ENCODE measurements at places on chromosomes 2 and 18.

- no peak for DNase-seq
Measured at GRCh38 chr2:28692411-28692810, 59.2 kb upstream of the PPP1CB start.

- DNase-seq, result no peak
Measured at GRCh38 chr2:178275600-178275999, 81.3 kb downstream of the OSBPL6 start.

GRCh38 chr2:238158509-238159070 is at the start of gene ERFE:
Gene ERFE (plus strand): TSS chr2:238158970. CDS start chr2:238159008, 38 bp downstream.
- peak; percentile 81 for DNase-seq

DNA sequence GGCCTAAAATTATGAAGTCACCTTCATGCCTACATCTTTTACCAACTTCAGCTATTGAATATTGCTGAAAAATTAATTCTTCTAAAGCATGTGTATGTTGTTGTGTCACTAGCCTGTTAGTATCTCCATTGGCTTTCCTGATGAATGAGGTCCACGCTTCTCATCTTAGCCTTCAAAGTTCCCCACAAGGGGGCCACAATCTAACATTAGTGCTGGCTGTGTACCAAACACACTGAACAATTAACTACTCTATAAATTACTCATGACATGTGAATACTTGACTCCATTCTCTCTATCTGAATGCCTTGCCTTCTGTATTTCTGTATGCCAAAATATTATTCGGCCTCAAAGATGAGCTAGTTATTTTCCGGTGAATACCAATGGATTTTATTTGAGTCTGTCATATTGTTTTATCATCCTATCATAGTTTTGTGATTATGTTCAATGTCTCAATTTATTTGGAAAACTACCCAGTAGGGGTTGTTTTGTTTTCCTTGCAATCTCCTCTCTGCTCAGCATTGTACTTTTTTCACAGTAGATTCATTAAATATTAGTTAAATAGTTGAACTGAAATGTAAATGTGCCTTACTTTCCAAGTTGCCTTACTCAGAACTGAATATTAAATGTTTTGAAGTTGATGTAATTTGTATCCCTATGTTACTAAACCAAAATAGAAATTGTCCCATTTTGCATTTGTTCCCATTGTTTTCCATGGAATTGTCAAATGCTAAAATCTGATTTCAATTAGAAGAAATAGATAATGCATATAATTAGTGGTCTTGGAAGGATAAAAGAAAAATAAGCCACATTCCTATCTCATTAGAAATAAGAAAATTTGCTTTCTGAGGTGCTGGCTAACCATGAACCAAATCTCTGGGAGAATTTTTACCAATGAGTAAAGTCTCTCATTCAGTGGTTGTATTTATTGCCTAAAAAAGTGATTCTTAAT is 208.4 kb upstream of the COL3A1 start:
- peak; percentile 71 for DNase-seq

GRCh38 chr2:37895140-37895539 is 29.9 kb upstream of the RMDN2 start:
- no peak for DNase-seq

DNA sequence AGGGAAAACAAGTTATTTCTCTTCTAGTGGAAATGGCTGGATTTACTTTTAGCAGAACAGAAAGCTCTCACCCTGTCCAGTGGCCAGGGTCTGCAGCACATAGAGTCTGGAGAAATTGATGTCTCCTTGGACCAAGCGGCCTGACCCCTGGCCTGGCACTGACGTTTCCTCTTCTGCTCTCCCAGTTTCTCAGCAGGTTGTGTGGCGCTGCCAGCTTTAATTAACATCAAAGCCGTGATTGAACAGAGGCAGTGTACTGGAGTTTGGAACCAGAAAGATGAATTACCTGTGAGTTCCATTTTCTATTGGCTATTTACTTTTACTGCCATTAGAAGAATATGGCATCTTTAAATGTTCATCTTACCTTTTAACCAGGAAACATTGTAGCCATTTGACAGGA is 20.9 kb downstream of the CD8A start:
- DNase-seq, result no peak

- no peak for DNase-seq
Measured at GRCh38 chr18:43531438-43531837, 254.1 kb upstream of the SYT4 start.

DNA sequence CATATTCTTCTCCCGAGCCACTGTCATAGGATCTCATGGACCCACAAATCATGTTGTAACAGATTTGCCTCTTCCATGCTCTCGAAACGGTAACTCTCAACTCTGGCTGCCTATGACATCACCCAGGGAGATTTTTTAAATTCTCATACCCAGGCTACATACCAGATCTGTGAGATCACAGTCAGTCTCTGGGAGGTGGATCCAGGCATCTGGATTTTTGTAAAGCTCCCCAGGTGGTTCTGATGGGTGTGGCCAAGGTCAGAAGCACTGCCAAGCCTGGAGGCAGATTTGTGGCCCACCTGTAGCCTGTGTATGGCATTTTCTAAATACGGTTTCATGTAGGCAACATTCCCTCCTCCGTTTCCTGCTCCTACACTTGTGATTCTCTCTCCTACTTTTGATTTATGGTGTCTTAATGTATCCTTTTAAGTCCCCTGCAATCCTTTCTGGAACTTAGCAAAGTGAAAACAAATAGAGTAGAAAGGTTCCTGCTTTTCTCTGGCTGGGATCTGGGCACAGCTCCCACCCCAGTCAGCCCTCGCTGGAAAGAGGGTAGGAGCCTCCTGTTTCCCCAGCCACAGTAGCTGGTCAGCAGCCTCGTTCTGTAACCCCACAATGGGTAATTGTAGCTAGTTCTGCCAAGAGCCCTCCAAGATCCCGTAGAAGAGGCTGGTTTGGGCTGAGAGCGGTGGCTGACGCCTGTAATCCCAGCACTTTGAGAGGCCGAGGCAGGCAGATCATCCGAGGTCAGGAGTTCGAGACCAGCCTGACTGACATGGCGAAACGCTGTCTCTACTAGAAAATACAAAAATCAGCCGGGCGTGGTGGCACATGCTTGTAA is 96.2 kb downstream of the KLHL29 start:
- no peak for DNase-seq

GRCh38 chr18:34480162-34480700 is 229.9 kb upstream of the DTNA start:
- DNase-seq, result no peak

DNA sequence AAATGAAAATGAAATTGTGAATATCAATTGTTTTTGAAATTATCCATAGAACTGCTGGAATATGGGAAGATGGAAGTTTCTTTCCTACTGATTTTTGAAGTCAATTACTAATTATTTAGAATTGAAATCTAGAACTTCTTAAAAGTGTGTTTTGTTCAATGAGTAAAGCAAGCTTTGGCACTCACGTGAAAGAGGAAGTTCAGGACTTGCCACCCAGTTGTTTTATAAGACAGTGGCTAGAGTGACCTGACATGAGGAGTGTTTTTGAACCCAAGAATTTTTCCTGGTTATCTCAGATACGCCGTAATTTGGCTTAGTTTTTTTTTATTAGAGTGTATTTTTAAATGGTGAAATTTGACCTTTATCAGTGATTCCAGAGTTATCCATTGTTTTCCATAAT is 3.5 kb downstream of the MXD1 start:
- DNase-seq, result no peak

GRCh38 chr2:171754254-171754939 is 67.1 kb downstream of the DYNC1I2 start:
- no peak for DNase-seq

GRCh38 chr2:226117510-226118065 is 682.0 kb downstream of the IRS1 start:
- no peak for DNase-seq

- DNase-seq, result no peak
Measured at GRCh38 chr2:32894119-32894728, 52.5 kb upstream of the LTBP1 start.

DNA sequence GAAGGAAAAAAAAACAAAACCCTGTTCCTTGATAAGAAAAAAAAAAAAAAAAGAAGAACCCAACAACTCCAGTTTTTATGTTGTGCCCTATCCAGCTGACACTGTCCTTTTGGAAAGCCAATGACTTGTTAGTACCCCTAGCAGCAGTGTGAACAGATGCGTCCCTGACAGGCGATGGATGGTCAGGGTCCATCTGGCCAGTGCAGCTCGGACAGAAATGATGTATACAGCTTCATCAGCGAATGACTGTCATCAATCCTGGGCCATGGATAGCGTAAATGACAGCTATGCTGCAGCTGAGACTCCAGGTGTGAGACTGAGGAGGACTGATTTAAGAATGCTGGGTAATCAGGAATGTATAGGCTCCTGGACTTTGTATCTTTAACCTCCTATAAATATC is 318.8 kb upstream of the FIGN start:
- DNase-seq, result peak; percentile 73

DNA sequence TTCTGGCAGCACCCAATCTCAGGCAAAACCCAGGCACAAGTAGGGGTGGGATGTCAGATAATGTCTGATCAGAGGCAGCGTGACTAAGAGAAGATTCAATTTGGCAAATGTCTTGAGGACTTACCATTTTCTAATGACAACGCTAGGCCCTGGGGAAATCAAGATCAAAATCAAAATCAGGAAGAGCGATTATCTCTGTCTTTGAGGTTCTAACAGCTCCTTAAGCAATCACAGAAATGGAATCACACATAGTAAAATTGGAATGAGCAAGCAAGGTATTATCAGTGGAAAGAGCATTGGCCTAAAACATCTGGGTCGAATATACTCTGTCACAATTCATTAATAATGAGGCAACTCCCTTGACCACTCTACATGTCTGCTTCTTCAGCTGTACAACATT is 8.6 kb upstream of the SERPINB2 start:
- no peak for DNase-seq

DNA sequence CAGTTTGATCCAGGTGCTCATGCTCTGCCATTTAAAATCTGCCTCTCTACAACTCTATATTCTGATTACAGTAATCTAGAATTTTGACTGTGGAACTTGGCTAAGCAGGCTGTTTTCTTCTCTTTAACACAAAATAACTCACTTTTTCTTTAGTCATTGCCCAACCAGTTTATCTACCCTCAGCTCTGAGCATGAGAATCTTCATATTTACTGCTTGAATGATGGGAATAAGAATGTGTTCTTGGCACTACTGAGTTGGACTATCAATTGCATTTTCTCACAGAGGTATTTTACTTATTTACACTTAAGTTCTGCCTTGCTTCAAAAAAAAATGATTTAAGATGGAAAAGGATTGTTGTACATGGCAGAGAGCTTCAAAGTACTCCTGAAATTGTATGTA is 301.1 kb downstream of the CCDC85A start:
- DNase-seq, result no peak

DNA sequence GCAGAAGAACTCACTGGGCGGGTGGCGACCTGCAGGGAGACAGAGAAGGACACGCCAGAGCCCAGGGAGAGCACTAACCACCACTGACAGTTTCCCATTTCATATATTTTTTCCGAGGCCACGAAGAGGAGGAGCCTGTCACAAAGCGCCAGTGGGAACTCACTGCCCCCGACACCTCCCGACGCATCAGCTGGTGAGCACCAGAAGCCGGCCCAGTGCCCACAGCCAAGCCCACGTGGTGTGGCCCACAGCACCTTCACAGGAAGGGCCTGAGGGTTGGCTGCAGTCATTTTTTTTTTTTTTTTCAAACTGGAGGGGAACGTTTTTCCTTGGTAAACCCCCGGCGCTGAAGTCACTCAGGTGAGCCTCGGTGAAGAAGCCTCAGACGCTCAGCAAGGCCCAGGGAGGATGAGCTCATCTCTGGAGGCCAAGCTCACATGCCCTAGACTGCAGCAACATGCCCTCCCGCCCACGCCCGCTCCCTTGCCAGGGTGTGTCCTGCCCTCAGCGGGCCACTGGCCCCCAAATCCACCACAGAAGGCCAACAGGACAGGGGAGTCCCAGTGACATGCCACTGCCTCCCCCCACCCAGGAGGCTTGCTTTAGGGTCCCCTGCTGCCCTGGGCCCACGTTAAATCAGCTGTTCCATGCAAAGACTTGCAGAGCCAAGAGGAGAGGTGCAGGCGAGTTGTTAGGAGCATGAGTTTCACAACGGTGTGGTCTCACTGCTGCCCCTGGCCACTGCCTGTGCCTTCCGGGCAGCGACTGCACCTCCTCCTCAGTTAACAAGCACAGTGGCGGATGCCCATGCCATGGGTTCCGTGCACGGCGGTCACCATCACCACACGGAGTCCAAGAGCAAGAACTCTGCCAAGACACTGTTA is 68.1 kb downstream of the PARD6G start:
- DNase-seq, result no peak

DNA sequence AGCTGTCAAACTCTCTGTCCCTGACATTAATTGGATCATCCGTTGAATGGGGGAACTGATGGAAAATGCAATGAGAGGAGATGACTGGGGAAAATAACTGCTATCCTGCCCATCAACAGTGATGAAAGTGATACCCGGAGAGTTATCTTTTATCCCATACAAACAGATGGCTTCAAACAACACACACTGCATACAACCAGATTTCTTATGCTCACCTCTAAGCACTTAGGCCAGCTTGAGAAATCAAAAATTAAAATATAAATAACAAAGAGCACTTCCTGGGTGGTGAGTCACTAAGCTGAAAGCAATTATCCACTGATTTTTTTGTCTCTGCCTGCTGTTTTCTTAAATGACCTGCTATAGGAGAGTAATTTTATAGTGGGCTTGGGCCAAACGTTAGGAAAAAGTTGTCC is 237.6 kb upstream of the RGPD4 start:
- DNase-seq, result peak; percentile 83
